ENCODE measurements at places on chromosomes 7 and 10. TPM values are rescaled to one million over a fixed set of nuclear protein-coding genes. Genes with fewer than 3 reads are reported as not detected.

GRCh38 chr10:114259824-114260223 lies 20.8 kb downstream of the VWA2 start:
- peak; percentile 58 for DNase-seq

- DNase-seq, result peak; percentile 62
Observed at GRCh38 chr10:97319671-97320479, 804 bp downstream of the FRAT1 start.

DNA sequence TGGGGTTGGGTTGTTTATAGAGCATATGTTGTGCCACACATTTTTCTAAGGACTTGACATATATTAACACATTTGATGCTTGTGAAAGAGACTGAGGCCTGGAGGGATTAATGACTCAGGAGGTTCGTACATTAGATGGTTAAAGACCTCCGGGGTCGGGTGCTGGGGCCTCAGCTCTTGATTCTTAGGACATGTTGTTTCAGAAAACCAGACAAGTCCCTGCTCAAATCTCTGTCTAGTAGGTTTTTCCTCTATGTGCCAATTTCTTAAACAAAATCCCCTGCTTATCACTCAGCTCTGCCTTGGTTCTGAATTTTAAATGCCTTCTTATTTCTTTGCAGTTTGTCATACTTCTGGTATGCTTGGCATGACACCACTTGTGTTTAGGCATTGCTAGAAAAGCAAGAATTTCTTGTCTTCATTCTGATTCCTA lies 5.8 kb downstream of the UPP1 start:
- DNase-seq, result no peak

DNA sequence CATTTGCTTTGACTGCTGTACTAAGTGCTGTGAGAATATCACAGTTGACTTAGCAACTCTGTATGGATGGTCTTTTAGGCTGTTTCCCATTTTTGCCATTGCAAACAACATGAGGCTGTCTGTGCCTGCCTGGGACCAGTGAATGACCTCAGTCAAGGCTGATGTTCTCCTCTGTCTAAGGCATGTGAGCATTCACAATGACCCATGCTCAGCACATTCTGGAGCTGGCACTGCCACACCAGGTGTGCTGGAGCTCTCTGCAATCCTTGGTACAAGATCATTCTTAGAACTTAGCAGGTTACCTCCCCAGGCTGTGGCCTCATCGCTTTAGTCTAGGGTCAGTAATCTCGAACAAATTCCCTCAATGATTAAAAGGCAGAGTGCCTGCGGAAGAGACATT lies 61.9 kb downstream of the SH3PXD2A start:
- DNase-seq, result no peak

DNA sequence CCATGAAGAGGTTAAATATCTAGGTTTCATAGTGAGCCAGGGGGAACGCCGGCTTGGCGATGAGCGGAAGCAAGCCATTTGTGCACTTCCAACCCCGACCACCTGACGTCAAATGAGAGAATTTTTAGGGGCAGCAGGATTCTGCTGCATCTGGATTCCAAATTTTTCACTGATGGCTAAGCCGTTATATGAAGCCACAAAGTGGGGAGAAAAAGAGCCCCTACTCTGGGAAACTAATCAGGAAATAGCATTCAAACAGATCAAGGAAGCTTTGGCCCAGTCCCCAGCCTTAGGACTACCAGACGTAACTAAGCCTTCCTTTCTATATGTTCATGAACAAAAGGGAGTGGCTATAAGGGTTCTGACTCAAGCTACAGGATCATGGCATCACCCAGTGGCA lies 12.9 kb upstream of the ADCK2 start:
- no peak for DNase-seq

- DNase-seq, result no peak
Observed at GRCh38 chr7:19989906-19990305, 216.5 kb upstream of the TMEM196 start.

- DNase-seq, result peak; percentile 25
Observed at GRCh38 chr10:14838582-14839304, 637 bp downstream of the HSPA14 start.

DNA sequence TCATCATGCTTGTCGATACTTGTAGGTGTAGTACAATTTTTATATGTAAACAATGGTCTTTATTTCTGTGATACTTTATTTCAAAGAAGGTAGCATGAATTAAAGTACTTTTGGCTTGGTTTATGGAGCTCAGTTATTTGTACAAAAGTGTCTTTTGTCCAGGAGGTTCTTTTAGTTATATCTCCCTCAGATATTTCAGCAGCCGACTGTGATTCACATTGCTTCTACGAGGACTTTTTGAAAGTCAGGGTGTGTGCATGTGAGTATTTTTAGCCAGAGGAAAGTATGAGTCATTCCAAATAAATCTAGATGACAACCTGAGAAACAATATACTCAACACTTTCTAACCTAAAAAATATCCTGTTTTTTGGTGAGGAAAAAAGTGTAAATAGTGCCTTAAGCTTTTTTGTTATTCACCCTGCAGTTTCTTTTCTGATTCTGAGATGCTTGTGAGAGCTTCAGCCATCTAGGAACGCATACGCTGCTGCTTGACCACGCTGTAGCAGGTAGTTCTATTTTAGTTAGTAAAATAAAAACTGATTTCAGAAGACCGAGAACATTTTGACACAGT lies 595 bp upstream of the SUN1 start:
- peak; percentile 58 for DNase-seq

- no peak for DNase-seq
Observed at GRCh38 chr7:32890793-32891042, 842 bp downstream of the KBTBD2 start.

DNA sequence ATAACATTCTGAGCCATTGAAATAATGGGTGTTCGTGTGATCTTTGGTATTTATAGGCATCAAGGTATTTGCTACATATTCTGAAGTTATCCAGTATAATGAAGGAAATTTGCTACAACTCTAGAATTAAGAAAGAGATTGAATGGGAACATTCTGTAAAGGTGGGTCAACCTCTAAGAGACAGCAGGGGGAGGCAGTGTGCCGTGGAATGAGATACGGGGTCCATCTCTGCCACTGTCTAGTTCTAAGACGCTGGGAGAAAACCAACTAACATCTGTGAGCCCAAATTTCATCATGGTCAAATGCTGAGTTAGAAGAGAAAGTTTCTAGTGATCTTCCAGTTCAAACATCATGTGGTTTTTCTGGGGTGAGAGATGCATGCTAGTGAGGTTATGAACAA lies 368.9 kb downstream of the SORCS1 start:
- peak; percentile 49 for DNase-seq

DNA sequence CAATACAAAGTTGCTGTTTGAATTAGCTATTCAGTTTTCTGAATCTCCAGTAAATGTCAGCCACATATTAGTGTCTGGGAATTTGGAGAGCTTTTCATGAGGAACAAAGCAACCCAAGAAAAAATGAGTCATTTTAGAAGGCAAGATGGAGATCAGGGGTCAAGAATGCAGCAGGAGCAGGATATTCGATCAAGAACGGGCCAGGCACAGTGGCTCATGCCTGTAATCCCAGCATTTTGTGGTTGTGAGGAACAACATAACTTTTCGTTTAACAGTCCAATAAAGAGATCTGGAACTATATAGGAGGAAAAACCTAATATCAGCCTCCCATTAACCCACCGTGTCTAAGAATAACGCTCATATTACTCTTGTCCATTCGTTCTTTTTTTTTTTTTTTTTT lies 600.5 kb downstream of the MAGI2 start:
- no peak for DNase-seq

DNA sequence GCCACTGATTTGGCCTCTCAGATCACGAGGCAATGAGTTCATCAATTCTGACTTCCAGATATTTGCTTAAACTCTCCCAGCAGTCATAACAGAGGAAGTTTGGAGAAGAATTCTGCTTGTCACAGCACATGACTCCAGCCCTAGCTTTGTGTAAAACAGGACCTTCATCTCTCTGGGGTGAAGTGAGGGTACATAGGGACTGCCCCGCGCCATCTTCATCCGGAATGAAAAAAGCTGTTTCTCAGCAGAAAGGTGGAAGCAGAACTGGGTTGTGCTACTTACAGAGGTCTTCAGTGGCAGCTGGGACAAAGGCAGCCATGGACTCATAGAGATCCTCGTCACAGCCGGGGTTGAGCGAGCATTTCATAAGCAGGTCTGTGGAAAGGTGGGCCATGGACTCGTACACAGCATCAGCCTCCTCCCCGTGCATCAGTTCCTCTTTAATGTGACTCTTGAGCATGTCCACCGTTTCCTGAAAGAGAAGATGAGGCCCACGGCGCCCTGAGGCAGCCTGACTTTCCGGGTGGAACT lies 58.4 kb upstream of the TM9SF3 start:
- no peak for DNase-seq

DNA sequence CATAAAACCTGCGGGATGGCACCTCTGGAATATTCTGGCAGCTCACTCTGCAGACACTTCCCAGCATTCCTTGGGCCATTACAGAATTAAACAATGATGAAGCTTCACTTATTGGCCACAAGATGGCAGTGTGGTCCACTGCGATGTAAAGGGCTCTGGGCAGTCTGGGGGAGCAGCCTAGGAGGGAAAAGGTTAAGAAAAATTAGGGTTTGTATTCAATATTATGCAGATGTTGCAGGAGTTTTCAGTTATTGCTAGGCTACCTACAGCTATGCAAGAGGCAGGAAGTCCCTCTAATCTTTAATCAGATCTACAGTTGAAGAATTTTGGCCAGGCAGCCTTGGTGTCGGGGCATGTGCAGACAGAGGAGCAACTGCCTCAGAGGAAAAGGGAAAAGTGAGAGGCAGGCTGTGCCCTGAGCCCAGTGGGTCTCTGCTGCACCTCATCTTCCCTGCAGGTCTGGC lies 233.2 kb upstream of the PRSS1 start:
- no peak for DNase-seq

GRCh38 chr10:13346283-13347042 lies 1.6 kb downstream of the SEPHS1 start:
- peak; percentile 44 for DNase-seq

DNA sequence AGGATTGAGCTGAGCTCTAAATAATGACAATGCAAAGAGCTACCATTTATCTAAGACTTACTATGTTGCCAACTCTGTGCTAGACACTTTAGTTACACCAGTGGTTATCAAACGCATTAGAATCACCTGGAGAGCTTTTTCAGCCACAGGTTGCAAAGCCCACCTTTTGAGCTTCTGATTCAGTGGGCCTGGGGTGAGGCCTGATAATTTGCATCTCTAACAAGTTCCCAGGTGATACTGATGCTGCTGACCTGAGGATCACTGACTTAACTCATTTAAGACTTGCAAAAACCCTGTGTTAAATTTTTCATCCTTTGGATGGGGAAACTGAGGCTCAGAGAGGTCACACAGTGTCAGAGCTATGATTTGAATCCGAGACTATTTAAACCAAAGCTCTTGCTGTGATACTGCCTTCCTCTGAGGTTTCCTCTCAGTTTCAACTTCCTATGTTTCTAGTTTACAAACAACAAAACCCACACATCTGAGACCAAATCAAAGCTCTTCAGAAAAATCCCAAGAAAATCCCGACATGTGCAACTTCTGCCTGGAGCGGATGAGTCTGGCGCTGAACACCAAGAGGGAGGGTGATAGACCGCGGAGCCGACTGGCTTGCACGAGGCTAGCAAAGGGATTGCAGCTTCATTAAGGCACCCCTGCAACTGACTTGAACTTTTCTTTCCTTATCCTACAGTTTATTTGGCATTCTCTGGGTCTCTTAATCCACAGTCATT lies 124.9 kb downstream of the CYP26A1 start:
- no peak for DNase-seq

DNA sequence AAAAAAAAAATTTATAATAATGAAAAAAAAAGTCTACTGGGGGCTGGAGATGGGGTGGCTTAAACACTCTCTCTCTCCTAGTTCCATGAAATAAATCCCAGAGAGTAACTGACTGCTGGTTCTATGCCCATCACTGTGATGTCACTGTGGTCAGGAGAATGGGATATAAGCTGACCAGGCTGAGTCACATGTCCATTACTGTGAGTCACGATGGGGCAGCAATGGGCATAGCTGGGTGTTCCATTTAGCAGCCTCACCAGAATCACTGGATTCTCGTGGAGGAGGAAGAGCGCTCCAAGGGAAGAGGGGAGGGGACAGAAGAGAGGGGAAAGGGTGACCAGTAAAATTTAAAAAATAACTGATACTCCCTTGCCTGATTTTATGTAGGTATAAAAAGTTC lies 37.1 kb downstream of the MASTL start:
- DNase-seq, result no peak

DNA sequence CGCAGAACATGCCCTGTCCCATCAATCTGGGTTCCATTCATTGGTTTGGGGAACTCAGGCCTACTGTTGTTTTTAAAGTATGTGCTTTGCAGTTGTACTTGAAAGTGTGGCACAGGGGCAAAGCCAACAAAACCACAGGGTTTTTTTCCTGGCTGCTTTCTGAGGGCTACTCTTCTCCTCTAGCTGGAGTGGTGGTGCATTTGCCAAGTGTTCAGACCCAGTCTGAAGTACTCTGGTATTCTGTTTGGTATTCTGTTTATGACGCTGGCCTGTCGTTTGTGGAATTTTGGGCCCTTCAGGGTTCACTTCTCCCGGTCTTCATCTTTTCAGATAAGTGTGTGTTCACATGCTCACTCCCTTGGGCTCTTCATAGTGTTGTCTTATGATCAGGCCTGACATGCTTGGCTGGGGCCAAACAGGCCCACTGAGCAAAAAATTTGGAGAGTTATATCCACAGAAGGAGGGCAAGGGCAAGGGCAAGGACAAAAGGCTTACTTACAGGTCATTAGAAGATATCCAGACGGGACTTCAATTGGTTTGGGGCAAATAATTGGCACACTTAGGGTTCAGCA lies 26.3 kb downstream of the SLC26A4 start:
- DNase-seq, result no peak

DNA sequence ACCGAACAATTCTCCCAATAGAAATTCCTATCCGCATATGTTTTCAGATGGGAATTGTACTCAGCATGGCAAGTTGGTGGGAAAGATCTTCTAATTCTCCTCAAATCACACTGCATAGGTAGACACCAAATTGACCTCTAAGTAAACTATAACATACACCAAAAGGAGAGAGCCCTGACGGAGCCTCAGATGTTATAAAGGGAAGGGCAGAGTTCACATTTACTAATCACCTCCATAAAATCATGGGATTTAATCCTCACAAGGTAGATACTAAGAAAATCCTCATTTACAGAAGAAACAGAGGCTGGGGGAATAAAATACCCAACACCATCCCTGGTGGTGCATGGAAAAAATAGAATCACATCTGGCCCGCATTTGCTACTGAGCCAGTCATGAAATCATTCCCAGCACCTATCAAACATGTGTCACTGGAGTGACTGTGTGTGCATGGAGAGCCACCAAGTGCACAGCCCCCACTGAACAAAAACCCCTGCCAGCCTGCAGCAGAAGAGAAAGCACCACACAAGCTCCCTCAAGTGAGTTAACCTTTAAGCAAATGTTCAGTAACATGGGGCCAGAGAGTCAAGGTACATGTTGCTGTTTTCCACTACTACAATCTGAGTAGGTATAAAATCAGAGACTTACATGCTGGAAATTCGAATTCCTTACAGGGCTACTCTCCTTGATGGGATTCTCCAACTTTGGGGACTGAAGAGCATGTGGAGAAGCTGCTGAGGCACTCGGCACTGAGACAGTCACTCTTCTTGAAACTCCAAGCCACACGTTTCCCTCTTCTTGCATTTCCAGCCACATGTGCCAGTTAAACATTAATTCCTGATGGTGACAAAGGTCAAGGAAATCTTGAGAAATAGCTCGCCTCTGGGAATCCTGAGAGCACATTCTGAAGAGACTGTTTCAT lies at the start of gene DDC:
Gene DDC, minus strand, starts transcription at position 766 of the 919 bp plus-strand sequence. CDS start 21,320 bp downstream, outside the sequence.
- DNase-seq, result no peak

OR6B1 gene
- not detected for total RNA-seq

TMEM139 gene
- total RNA-seq, result 7.8 TPM

GNAI1 gene
- total RNA-seq, result 14.9 TPM

C10orf105 gene
- 0.45 TPM for total RNA-seq

Data from ovary (tissue), 10 donors.